ENCODE measurements at places on chromosomes 2 and 18. TPM values are rescaled to one million over a fixed set of nuclear protein-coding genes. Genes with fewer than 3 reads are reported as not detected.

The NPPC gene
- not detected for total RNA-seq

DNA sequence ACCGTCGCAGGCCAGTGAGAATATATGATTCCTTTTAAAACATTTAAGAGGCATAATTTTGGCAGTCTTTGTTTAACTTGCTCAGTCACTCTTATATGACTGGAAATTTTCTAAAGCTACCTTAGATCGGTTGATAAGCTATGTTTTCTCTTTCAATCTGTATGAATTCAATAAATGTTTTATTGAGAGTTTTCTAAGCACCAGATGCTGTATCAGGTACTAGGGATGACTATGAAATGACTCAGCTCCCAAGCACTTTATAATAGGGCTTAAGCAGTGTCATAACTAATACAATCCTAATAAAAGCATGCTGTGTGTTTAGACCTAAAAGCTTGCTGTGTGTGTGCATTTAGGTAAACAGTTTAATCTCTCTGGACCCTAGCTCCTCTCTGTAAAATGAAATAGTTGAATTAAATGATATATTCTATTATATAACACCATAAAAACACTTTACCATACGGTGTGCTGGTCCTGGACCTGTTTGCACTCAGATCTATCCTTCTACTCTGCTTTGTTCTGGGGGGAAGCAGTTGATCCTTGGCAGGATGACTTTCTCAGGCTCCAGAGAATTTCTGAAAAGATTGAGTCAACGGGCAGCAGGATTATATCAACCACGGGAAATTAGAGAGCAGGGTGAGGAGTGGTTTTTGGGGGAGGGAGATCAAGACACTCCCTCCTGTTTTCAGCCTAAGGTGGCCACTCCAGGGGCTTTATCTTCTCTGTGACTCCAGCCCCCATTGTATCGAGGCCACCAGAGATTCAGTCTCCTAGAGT is 26.1 kb upstream of the SLC38A11 start:
- DNase-seq, result no peak

DNA sequence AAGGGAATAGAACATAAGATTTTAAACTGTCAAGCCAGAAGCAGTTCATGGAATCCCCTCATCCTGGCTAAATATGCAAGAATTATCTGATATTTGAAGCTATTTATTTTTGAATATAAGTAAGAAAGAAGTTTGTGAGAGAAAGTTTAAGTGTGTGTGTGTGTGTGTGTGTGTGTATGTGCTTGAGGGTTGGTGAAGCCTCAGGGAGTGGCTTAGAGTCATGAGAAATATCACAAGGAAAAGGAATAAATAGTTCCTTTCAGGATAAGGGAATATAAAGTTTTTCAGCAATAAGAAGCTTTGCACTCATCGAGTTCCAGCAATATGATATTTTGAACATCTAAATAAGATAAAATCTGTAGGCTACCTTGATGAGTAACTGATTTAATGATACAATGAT is 359.6 kb downstream of the MEIS1 start:
- no peak for DNase-seq

The C1GALT1C1L gene
- total RNA-seq, result 1.1 TPM

DNA sequence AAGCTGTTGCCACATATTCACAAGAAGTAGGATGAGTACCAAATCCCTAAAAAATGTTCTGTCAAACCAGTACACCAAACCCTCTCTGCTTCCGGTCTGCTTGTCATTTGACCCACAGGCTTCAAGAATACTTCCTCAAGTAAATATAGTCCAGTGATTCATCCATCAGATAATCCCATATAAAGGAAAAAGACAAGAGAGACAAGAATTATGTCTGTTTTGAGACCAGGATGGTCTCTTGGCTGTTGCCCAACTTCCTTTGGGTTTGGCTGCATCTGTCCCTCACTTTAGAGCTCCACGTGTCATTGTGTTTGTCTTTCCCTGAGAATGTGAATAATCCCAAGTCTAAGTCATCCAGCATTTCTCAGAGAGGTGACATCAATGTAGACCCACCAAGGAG is 91.5 kb upstream of the NRP2 start:
- DNase-seq, result no peak

DNA sequence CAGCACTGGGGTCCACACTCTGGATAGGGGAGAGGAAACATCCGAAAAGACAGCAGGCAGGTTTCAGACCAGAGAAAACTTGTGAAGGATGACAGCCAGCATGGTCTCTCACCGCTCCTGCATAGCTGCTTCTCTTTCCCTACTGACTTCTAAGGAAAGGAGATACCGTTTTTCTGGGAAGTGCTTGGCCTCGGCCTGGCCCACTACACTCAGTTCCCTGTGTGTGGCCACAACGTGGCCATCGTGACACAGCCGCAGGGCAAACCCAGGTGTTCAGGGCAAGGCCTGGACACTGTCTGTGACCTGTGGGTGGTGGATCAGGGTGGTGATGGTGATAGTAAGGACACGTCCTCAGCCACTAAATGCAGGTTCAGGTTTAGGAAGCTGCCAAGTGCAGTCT is 34.2 kb upstream of the ACAA2 start:
- DNase-seq, result no peak

DNA sequence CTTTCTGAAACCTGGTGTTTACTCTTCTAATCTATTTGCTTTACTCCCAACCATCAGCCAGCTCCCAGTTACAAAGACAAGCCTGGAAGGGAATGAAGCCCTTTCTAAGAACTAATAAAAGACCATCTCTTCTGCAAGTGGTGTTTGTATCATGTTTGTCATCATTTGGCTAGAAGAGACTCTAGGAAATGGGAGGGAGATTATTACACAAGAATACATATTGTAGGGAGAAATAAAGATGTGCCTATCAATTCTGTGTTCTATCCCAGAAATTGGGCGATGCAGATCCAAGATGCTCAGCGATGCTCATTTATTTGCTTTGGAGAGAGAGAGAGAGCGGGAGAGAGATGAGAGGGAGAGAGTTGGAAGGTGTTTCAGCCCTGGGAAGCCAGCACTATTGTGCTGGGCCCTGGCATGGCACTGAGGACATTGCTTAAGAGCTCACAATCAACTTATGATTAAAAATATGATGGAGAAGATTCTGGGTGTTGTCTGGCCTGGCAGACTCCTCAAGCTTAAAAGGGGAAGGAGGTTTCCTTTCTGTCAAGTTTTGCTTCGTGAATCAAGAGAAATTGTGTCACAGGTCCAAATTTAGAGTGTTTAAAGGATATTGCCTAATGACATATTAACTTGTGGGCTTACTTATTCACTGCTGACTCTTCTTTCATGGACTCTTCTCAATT is 41.8 kb upstream of the AFF3 start:
- peak; percentile 16 for DNase-seq

DNA sequence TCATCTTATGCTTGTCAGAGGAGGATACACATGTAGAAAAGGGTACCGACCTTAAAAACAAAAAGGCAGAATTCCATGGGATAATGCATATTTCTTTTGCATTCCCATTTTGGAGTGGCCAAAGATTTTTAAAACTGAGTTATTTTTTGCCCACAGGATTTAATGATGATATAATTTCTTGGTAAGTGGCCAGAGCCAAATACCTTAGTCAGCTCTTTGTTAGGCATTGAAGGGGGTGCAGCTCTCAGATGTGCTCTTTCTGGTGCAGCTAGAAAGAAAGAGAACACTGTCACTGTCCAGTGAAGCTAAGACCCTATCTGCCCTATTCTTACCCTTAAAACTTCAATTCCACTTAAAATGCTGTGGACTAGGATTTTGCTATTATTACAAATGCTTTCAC is 10.8 kb downstream of the COQ10B start:
- no peak for DNase-seq

DNA sequence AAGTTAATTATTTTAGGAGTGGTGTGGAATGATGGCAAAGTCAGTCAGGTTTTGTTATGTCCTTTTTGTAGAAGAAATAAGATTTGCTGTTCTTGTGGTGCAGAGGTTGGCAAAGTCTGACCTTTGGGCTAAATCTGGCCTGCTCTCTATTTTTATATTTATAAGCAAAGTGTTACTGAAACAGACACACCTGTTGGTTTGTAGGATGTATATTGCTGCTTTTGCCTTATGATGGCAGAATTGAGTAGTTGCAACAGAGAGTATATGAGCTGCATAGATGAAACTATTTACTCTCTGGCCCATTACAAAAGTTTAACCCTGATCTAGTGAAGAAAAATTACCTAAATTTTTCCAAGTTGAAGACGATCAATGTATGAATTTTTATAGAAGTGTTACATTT is 34.1 kb upstream of the KCNJ13 start:
- DNase-seq, result no peak

DNA sequence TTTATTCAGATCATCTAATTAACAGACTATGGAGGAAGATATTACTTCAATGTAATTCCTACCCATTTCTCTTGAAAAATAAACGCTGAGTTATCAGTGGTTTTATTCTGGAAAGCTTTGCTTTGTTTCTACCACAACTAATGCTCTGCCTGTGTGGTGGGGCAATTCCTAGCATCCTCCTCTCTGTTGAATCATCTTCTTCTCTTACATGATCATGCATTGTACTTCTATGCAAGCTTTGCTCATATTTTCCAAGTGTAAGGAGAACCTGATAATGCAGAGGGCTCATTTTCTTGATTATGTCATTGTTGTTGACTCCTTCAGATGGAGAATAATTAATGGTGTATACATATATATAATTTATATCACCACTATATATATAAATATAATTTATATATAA is 46.7 kb downstream of the CCDC195 start:
- no peak for DNase-seq

- DNase-seq, result peak; percentile 3
Observed at GRCh38 chr2:99545066-99545465, 55.2 kb upstream of the REV1 start.

DNA sequence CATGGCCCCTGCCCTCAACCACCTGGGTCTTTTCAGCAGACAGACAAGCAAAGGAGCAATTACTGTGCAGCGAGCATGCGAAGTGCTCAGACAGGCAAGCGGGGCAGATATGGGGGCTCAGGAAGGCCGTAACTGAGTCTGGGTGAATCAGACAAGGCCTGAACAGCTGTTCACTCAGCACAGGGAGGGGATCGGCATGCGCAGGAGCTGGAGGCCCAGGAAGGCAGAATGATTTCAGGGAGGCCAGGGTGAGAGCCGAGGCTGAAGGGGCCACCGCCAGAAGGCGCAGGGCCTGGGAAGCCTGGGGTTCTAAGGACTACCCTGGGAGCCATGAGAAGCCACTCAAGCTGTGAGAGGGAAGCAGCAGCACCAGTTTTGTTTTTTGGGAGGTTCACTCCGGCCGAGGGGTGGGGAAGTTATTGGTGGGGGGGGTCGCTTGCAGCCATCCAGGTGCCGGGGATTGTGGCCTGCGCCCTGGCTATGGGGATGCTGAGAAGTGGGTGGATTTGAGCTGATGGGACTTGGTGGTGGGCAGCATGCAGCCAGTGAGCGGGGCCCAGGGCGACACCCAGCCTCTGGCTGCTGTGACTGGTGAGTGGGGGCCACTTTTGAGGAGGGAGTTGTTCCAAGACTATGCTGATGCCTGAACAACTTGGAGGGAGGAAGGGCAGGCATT is 132.2 kb downstream of the TSN start:
- DNase-seq, result no peak

The REG3G gene
- not detected for total RNA-seq

The GRB14 gene
- total RNA-seq, result 24.1 TPM

The MARCHF4 gene
- total RNA-seq, result 6.9 TPM

DNA sequence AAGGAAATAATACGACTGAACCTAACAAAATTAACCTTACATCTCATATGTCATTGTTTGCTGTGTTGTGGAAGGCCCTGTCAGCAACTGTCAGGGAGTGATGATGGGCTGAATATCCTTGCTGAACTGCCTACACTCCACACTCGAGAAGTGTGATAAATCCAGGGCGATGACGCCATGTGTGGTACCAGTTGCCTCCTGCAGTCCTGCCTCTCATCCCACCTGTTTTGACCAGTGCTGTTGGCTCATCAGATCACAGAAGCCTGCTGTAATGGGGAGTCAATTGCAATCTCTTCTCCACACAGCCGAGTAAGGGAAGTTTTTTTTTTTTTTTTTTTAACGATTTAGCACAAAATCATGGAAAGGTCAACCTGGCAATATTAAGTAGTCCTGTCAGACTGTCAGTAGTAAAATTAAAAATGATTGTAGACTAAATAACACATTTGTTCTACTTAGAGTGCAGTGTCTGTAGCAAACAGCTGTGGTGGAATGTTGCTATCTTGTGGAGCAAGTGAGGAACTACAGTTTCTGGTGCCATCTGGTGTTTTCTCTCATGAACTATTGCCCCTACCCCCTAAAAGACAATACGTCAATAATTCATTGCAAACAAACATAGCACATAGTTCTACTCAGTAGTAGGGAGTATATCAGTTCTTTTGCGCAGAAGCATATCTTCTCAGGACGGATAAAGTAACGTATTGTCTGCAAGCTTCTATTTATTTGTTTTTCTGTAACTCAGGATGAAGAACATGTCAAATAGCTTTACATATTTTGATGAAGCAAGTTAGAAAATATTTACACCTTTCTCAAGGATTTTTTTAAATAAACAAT is 347.6 kb downstream of the CTNNA2 start:
- peak; percentile 4 for DNase-seq

DNA sequence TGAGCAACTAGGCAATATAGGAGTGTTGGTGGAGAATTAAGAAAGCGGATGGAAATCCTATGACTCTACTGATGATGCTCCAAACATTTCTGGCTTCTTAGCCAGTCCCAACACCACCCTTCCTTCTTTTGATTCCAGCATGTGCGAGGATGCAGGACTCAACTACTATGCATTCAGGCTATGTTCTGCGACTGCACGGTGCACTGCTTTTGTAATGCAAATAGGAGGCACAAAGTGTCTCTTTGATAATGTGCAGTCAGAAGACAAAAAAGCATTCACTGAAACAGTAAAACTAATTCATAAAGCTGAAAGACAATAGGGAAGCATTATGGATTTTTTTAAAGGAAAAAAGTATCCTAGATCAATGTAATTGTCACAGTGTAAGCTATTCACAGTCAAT is 106.7 kb downstream of the MEIS1 start:
- no peak for DNase-seq

GRCh38 chr2:71664161-71664560 is 210.8 kb downstream of the DYSF start:
- DNase-seq, result no peak

GRCh38 chr2:239703834-239704233 is 303.0 kb upstream of the HDAC4 start:
- DNase-seq, result no peak

The PLEKHM3 gene
- total RNA-seq, result 3.2 TPM

The CABLES1 gene
- 6.1 TPM for total RNA-seq

DNA sequence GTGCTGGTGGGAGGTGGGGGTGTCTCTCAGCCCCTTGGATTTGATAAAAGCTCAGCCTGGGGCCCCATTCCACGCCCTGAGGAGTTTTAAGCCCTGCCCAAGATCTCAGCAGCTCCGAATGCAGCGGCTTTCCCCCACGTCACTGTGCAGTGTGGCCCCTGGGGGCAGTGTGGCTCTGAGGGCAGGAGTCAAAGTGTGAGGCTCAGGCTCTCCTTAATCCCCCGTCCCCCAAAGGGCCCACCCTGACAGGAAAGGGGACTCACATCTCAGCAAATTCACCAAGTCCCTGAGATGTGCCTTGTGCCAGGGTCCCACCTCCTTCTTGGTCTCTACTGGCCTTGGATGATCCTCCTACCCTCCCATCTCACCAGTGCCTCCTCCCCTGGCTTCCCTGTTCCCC is 25.2 kb downstream of the NPPC start:
- no peak for DNase-seq

All from epithelial cell of proximal tubule (primary cell).